ENCODE measurements at places on chromosomes 5 and 9.

DNA sequence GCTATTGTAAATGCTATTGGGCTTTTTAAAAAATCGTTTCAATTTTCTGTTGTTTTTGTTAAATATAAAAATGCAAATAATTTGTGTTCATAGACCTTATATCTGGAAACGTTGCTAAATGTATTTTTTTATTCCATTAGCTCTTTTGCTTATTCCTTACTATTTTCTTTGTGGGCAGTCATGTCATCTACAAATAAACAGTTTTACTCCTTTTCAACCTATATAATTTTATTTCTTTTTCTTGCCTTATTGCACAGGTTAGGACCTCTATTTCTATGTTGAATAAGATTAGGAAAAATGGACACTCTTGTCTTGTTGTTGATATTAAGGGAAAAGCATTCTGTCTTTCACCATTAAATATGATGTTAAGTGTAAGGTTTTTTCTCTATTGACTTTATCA, 348.8 kb downstream of the CWC27 start:
- DNase-seq: no peak

- no peak for DNase-seq
These were observed 18.8 kb downstream of the FAM163B start for GRCh38 chr9:133590231-133590855.

GRCh38 chr5:173745123-173745522, 128.7 kb upstream of the BOD1 start:
- DNase-seq: no peak

DNA sequence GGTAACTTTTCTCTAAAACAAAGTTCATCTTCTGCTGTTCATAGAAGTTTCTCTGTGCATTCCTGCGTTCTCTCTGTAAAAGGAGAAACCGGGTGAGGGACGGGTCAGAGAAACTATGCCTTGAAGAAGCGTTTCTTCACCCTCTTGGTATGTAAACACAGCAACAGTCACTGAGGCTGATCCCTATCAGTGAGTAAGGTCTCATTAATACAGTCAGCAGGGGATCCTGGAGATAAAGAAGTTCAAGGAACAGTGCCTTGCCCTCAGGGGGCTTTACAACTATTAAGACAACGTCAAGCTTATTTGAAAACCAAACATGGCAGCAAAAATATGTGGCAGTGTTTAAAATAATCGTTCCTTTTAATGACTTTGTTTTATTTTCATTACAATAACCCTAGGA, 202.9 kb upstream of the IL12B start:
- no peak for DNase-seq

DNA sequence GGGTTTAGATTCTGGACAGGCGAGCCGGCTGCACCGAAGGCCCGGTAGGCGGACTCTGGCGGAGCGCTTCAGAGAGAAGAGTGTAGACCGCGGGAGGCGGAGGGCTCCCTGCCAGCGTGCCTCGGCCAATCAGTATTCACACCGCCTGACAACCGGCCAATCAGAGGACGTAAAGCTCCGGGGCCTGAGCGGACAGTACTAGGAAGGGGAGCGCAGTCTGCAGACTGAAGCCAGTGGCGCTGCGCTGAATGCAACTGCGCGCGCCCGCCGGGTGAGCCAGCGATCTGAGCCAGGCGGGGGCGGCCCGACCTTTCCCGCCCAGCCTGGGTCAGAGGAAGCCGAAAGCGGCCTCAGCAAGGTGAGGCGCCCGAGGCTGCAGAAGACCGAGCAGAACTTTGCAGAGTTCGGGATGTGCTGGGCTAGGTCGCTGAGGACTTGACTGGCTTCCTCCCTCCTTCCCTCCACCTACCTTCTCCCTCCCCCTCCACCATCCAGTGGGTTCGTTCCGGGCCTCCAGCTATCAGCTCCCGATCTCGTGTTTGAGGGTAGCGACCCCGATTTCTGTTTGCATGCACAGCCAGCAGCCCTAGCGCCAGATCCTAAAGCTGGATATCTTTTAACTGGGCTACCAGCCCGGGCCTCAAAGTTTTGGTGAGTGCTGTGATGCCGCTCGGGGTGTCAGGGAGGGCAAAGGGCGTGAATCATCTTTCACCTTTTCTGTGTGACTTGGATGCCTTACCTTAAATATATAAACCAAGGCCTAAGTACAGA, at the start of gene DMRT2:
TSS of gene DMRT2 (plus strand) at position 233 of the 771 bp plus-strand sequence. CDS start 1,257 bp downstream, outside the sequence.
- DNase-seq: peak; percentile 77

GRCh38 chr5:154401355-154401754, 44.4 kb upstream of the SAP30L start:
- no peak for DNase-seq

DNA sequence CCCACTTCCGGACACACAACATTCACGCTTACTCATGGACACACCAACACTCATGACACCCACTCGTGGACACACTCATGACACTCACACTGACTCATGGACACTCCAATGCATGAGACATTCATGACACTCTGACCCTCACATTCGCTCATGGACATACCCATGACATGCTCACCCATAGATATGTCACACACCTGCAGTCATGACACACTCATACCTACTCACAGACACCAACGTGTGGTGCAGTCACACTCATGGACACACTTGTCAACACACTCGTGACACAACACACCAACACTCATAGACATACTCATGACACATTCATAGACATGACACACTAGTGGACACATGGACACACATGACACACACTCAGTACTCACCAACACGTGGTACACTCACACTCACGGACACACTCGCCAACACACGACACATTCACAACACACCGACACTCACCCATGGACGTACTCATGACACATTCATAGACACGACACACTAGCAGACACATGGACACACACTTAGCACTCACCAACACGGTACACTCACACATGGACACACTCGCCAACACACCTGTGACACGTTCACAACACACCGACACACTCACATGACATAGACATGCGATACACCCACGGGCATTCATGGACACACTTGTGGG, 73.4 kb downstream of the PHF2 start:
- DNase-seq: no peak

DNA sequence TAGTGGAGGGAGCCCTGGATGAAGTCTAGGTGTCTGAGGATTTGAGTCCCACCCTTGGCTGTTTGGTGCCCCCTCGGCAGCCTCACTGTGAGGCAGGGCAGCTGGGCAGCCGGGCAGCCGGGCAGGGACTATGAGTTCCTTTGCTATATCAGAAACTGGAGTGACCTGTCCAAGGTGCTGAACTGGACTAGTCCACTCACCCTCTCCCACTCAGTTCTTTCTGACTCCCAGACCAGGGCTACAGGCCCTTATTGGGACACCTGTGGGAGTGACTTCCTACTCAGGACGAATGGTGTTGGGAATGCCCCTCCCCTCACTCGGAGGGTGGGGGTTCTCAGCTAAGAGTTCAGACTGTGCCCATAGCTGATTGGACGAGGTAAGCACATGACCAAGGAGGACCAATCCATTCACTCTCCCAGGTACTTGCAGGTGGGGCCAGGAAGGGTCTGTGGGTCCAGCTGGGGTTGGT, 34.1 kb upstream of the RAPGEF1 start:
- peak; percentile 73 for DNase-seq

GRCh38 chr5:120096413-120096812, 367.7 kb upstream of the PRR16 start:
- peak; percentile 46 for DNase-seq

Measured in MCF 10A (cell line).